ENCODE measurements at places on chromosomes 11 and 22. TPM values are rescaled to one million over a fixed set of nuclear protein-coding genes. Genes with fewer than 3 reads are reported as not detected.

DNA sequence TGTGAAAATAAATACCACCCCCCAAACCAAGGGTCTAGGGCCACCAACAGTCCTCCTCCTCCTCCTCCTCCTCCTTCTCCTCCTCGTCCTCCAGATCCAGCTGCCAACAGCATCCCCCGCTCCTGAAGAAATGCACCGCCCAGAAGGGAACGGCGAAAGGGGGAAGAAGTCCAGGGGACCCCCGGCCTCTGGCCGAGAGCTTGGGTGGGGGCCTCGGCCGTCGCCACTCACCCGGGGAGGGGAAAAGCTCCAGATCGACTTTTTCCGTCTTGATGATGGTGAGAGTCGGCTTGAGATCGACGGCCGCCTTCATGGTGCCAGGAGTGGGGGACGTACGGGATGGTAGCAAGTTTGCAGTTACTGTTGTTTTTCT, 65.7 kb downstream of the ETS1 start:
- DNase-seq: no peak

GRCh38 chr11:129699711-129700304, 115.8 kb upstream of the TMEM45B start:
- DNase-seq: no peak

GRCh38 chr11:92473736-92474135, 249.1 kb downstream of the FAT3 start:
- DNase-seq: no peak

GRCh38 chr11:119481667-119482400, 58.9 kb upstream of the THY1 start:
- DNase-seq: no peak

GRCh38 chr11:16047073-16047472, 309.3 kb downstream of the SOX6 start:
- no peak for DNase-seq

DNA sequence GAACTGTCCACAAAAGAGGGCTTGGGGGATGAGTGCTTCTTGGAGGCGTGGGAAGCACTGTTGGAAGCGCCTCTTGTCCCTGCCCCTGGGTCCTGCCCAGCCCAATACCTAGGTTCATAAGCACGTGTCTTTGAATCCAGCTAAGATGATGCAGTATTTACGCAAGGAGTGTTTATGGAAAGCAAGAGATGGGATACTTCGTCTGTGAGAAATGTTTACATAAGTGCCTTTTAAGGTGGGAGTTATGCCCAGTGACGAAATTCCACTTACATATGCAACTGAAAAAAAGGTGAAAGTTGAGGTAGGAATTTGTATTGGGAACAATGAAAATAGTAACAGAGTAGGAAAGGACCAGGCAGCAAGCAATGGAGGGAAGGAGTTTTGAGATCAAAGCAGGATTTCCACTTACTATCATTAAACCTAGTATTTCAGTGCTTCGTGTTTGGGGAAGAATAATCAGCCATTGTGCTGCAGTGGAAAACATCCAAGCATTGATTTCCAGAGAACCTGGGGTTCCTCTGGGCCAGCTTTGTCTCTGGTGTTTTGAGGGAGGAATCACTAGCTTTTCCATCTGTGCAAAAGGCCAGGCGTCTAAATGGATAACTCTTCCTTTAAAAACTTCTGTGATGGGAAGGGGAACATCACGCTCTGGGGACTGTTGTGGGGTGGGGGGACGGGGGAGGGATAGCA, 115.3 kb upstream of the TTC12 start:
- DNase-seq: no peak

- no peak for DNase-seq
Observed at GRCh38 chr11:62579252-62579651, 5.6 kb upstream of the EEF1G start.

GRCh38 chr11:19628018-19628417, 84.6 kb upstream of the NAV2 start:
- DNase-seq: no peak

MYRF gene
- total RNA-seq: 1.5 TPM

INS gene
- total RNA-seq: not detected

Measured in endothelial cell (in vitro differentiated cells).